ENCODE measurements at places on chromosomes 6 and 20. TPM values are rescaled to one million over a fixed set of nuclear protein-coding genes. Genes with fewer than 3 reads are reported as not detected.

The SNPH gene
- 3.2 TPM for total RNA-seq

GRCh38 chr6:116876635-116877611 is at the start of gene RFX6:
Gene RFX6, plus strand, starts transcription at chr6:116877242. Its CDS starts 34 bp downstream, at chr6:116877276.
- DNase-seq, result no peak

DNA sequence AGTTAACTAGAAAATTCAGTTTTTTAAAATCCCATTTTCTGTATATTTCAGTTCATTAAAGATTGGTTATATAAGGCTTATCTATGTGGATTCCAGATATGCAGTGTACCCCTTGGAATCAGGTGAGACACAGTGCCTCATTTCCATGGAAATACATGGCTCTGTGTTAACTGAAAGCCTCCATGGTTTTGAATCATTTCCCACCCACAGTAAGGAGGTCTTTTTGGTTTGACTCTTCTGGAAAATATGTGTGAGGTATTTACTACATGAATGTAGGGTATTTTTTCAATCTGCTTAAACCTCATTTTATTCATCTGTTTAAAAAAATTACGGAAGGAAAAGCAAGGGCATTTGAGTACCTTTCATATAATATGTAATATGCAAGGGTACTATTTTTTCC is 25.5 kb downstream of the RNF144B start:
- no peak for DNase-seq

DNA sequence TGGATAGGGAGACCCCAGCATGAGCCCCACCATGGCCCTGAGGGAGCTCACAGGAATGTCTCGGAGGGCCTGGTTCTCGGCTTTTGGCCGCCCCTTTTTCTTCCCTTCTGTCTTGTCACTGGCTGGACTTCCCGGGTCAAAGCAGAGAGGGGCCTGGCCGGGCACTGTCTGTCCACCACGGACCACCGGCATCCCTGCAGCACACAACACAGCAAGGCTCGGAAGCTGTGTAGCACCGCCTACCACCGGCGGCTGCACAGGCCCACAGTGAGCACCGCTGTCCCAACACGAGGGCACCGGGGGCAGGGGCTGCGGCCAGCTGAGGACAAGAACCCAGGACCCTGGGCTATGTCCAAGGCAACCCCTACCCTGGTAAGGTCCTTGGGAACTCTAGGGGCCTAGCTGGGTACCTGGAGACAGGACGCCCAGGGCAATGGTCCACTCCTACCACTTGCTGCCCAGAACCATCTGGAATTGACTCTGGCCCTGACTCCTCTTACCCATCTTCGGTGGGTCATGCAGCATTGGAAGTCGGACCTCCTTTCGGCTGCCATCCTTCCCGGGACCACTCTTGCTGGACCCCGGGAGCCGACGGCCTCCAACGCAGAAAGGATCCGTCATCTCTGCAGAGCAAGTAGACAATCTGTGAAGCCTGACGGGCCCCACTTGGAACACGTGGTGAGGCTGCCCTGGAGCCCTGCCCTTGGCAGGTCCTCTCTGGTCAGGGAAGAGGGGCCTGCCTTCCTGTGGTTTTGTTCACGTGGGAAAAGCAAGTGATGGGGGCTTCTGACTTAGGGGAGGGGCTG is 2.2 kb downstream of the ZNF512B start:
- DNase-seq, result no peak
